ENCODE measurements at places on chromosomes 2 and 18.

GRCh38 chr2:7730449-7730848 is 813.2 kb downstream of the RNF144A start:
- DNase-seq, result peak; percentile 38

DNA sequence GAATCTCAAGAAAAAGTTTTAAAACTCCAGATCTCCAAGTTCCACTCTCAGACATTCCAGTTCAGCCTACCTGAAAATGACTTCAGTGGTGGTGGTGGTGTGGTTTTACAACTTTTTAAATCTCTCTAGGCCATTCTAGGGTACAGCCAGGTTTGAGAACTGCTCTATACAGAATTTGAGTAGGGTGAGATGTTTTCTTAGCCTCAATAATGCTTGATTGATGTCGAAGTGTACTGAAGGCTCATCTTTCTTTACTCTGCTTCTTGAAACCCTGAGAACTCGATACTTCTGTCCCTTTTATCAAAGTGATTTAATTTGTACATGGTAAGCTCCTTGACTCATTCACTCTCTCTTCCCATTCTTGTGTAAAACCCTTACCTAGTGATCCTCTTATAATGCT is 143.8 kb downstream of the FAM124B start:
- DNase-seq, result no peak

DNA sequence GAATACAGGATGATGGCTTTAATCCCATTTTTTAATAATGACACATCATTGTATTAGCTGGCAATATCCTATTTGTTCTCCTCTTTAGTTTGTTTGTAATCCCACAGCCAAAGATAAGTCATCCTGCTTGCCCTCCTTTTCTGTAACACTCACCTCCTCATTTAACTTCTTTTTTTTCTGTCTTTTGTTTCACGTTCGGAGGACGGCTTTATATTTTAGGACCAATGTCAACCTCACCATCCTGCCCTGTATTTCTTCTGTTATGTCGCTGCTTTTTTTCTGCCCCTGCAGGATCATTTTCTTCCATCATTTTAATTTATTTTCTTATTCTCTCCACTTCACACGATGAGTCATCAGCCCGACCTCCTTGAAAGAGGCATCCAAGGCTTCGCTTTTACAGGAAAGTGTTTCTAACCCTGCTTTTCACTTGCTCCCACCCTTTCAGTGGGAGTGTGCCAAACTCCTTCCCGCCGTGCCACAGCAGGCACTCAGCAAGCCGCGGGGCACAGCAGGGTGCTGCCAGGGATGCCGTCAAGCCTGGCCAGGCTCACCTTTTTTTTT is 11.4 kb downstream of the RAB31 start:
- no peak for DNase-seq

GRCh38 chr18:25875551-25876240 is 214.7 kb downstream of the SS18 start:
- DNase-seq, result no peak

GRCh38 chr2:15571729-15572128 is 10.6 kb upstream of the NBAS start:
- no peak for DNase-seq

- peak; percentile 74 for DNase-seq
Measured at GRCh38 chr2:37324536-37324785, 172 bp downstream of the PRKD3 start.

DNA sequence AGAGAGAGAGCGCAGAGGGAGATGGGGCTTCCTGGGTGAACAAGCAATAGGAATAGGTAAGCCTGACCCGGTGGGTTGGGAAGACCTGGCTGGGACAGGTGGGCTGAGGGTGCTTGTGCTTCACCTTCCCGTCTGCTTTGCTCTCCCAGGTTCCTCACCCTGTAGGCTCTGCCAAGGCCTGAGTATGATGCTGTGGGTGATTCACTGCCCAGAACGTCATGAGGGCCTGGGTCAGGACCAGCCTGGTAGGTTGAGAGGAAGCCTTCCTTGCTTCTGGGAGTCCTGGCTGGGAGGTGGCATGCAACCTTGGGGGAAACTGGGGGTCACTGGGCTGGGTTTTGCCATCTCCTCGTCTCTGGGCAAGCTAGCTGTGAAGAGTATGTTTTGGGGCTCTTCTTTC is 220.2 kb upstream of the APCDD1 start:
- no peak for DNase-seq

GRCh38 chr18:9353596-9353995 is 19.0 kb downstream of the TWSG1 start:
- DNase-seq, result no peak

GRCh38 chr18:66124394-66124793 is 373.6 kb downstream of the CDH7 start:
- DNase-seq, result no peak

GRCh38 chr2:96104487-96104861 is 11.9 kb downstream of the ADRA2B start:
- no peak for DNase-seq

GRCh38 chr2:33391529-33392255 is 84.8 kb upstream of the RASGRP3 start:
- DNase-seq, result no peak

DNA sequence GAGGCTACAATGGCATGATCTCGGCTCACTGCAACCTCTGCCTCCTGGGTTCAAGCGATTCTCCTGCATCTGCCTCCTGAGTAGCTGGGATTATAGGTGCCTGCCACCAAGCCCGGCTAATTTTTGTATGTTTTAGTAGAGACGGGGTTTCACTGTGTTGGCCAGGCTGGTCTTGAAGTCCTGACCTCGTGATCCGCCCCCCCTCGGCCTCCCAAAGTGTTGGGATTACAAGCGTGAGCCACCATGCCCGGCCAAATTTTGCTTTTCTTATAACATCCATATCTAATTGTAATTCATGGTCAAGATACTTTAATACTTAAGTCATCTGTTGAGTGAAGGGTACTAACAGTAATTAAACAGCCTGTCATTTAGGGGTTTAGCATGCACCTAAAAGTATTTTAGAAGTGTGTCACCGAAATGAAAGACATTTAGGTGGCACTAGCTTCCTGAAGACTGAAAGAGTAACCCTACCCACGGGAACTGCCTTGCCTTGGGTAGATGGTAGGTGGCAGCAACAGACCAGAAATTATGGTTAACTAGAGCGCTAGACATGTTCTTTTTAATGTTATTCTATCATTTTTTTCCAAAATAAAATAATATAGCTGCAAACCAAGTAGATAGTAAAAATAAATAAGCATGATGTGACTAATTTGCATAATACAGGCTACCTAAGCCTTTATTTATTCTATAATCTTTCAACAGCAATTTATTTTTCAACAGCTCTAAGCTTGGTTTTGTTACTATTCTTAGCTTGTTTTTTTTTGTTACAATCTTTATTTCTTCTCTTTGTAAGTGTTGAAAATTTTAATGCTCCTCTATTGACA is 8.6 kb upstream of the ACYP2 start:
- DNase-seq, result peak; percentile 12

GRCh38 chr2:113218283-113219091 is 44.7 kb downstream of the PSD4 start:
- no peak for DNase-seq

DNA sequence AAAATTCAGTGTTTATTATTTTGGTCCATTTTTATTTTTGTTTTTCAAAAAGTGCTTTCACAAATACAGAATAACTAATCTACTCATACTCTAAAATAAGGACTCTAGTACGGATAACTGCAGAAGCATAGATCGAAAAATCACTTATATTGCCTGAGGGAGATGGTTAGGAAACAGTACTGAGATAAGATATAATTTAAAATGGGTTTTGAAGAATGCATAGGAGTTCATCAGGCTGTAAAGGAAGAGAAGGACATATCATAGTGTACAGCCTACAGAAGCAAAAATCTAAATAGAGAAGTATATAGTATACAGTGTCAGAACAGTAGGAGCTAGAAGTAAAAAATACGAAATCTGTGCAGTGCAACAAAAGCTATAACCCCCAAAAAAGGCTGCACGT is 247.4 kb downstream of the SOX11 start:
- no peak for DNase-seq

- DNase-seq, result no peak
Measured at GRCh38 chr2:216683846-216684245, 11.5 kb downstream of the IGFBP5 start.

DNA sequence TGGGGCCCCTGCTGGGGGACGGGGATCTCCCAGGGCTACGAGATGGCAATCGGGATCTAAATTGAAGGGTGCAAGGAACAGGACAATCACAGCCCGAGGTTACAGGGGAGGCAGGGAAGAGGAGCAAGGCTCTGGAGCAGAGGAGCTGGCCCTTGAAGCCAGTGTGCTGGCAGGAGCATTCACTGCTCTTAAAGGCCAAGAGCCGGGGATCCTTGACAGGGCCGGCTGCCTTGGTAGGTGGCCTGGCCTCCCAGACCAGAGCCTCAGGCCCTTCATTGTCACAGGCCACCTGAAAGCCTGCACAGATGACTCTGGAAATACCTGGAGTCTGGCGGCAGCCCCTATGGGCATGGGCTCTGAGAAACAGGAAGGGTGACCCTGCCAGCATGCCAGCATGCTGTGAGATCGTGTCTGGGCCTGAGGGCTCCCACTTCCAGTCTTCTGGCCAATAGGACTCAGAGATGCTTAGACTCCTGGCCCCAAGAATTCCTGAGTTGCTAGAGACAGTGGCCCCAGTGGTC is 38.7 kb downstream of the PDIA6 start:
- no peak for DNase-seq

- no peak for DNase-seq
Measured at GRCh38 chr2:182933629-182934028, 67.2 kb upstream of the FRZB start.

DNA sequence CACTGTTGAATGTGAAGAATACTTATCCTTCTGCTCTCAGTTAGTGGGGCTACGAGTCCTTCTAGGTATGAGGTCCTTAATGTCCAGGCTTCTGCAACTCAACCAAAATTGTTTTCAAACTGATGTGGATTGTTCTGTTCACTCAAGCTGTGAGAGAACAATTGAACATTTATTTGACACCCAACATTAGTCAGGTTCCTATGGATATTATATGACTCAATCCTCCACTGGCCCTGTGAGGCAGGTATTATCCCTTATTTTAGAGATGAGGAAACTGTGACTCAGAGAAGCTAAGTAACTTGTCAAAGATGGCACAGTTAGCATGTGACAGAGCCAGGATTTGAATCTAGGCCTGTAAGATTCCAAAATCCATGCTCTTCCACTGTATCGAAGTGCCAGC is 1.2 kb upstream of the LYG2 start:
- DNase-seq, result no peak

DNA sequence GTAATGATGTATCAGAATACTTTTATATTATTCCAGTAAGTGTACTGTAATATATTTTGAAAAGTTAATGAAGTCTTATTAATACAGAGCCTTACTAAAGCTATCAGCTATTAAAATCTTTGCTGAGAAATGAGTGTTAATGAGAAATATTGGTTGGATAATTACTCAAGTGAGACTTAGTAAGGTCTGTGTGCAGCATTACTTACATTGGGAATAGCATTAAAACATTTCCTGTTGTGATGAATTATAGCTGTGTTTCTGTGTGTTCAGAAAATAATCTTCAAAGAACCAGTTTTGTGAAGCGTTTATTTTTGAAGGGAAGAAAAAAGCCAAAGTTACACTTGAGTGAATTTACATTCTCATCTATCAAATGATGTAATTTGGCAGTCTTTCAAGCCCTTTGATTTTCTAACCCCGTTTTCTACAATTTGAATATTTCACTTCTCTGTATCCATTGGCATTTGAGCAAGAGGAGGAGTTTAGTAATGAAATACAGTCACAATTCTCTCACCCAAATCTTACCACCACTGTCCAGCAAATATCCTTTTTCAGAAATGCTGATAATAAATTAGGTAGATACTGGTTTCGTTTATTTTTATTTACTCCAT is 123.5 kb upstream of the BOD1L2 start:
- DNase-seq, result no peak
